Dermis blood vessel endothelial cell (primary cell): ENCODE measurements at places on chromosomes 11 and 22.
A peak's percentile ranks its signal among the peaks of the same experiment; 100 is the strongest.

- DNase-seq, result no peak
These were observed 62.7 kb downstream of the MICAL2 start for GRCh38 chr11:12173111-12173510.

DNA sequence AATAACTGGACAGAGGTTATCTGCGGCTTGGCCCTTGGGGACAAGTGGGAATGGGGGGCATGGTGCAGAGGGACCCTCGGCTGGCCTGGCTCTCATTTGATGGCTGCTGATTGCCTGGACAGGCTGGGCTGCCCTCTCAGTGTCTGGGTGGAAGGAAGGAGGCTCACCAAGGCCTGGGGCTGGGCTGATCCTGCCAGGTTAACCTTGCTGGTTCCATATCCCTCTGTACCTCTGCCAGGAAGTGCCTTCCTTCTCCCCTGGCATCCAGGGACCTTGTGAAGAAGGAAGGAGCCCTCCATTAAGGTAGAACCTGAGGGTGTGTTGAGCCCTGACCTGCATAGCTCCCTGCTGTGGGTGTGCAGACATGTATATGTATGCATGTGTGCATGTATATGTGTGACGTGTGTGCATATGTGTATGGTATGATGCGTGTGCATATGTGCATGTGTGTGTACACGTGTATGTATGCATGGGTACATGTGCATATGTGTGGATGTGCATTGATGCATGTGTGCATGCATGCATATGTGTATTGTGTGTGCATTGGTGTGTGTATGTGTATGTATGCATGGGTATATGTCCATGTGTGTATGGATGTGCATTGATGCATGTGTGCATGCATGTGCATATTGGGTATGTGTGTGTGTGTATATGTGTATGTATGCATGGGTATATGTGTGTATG is 433.9 kb downstream of the TBC1D22A start:
- no peak for DNase-seq

GRCh38 chr11:133790995-133791394 is 54.3 kb downstream of the SPATA19 start:
- no peak for DNase-seq

DNA sequence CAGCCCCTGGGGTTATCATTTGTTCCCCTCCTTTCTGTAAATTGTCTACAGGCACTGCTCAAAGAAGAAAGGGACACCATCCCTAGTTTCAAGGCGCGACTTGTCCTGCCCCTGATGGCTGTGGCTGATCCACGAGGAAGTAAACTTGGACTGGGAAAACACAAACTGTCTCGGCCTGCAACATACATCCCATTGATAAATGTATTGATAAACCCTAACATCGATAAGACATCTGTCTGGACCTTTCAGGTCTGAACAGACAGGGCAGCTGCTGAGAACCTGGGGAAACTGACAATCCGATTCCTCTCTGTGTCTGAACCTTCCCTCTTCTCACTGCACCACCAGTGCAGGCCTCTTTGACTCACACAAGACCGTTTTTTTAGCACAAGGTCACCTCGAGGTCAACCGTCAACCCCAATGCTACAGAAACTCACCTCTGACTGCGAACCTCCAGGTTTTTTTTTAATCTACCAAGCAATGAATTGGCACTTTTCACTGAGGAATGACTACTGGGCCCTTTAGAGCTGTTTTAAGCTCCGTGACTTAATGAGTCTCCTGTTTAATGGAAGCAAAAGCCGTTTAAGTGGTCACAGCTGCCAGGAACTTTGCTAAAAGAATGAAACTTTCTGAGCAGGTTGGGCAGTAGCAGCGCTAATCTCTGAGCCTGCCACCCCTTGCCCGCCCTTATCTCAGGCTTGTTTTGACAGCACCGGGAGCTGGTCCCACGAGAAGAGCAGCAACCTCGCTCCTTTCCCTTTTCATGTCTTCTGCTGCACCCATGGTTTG is 203.8 kb upstream of the TMEM45B start:
- DNase-seq, result no peak

DNA sequence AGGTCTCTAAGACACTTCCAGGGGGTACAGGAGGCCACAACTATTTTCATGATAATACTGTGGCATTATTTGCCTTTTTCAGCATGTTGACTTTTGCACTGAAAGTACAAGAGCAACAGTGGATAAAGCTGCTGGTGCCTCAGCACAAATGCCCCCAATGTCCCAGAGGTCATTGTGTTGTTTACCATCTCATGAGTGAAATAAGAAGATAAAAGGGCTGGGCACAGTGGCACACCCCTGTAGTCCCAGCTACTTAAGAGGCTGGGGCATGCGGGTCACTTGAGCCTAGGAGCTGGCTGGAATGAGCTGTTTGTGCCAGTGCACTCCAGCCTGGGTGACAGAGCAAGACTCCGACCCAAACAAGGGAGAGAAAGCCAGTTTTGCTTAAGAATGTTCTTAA is 72.6 kb upstream of the RAB1B start:
- DNase-seq, result no peak

DNA sequence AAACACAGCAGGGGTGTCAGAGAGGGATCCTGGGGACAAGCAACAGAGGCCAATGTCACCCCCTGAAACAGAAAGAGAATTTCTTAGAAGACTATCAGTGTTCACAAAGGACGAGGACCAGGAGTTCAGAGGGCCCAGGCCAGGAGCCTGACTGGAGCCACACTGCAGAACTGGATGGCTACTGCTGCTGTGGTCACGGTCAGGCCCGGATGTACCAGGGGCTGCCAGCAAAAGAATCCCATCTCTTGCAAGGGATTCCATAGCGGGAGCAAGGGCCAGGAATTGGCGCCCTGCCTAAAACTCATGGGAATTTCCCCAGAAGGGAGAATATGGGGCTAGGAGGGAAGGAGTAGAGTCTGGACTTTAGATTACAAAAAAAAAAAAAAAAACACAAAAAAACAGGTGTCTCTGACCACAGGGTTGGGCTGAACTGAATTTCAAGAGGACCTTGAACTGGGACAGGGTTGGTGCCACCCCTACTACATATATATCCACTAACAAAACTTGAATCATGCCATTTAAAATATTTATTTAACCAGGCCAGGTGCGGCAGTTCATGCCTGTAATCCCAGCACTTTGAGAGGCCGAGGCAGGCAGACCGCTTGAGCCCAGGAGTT is 15.7 kb upstream of the KCTD14 start:
- peak; percentile 50 for DNase-seq

GRCh38 chr11:665062-665703 is 28.1 kb downstream of the DRD4 start:
- no peak for DNase-seq

- DNase-seq, result no peak
These were observed 133.2 kb downstream of the SLC17A6 start for GRCh38 chr11:22471385-22471784.

GRCh38 chr11:645536-645935 is 8.5 kb downstream of the DRD4 start:
- DNase-seq, result no peak

- DNase-seq, result no peak
These were observed 2.7 kb upstream of the CD44 start for GRCh38 chr11:35136311-35136710.

DNA sequence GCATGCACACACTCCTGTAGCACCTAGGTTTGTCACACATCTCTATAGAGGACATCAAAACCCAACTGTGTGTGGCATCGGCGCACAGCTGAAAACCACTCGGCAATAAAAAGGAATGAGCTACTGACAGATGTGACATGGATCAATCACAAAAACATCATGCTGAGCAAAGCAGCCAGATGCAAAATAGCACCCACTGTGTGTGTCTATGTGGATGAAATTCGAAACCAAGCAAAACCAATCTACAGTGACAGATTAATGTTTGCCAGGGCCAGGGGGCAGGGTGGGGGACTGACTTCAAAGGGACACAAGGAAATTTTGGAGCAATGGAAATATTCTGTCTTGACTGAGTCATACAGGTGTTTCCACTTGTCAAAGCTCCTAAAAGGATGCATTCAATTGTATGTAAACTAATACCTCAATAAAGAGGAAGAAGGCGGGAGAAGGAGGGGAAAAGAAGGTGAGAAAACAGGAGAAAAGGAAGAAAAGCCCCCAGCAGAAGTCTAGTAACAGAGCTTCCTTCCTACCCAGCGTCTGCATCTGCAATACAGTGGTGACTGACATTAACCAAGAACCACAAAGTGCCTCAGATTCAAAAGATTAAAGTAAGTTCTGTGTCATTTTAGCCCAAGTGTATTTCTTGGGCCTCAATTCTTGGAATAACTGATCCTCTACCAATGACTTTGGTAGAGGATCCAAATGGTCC is 49.8 kb downstream of the PACSIN2 start:
- DNase-seq, result no peak

DNA sequence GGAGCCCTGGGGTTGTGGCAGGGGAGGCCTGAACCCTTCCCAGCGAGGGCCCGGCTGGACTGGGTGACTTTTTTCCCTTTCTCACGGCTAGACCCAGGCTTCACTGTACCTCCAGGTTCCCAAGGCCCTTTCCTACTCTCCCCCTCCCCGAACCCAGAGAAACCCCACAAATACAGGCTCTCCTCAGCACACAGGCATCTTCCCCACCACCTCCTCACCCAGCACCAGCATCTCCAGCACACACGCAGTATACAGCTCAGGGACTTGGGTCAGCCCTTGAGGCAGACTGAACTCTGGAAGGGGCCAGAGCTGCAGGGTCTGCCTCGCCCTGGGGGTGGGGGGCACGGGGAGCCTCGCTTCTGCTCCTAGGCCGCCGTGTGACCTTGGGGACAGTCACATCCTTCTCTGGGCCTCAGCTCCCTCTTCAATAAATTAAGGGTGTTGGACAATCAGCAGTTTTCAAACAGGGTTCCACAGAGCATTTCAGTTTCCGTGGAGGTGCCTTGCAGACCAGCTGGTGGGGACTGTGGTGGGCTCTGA is 4.5 kb downstream of the TMPRSS13 start:
- no peak for DNase-seq

DNA sequence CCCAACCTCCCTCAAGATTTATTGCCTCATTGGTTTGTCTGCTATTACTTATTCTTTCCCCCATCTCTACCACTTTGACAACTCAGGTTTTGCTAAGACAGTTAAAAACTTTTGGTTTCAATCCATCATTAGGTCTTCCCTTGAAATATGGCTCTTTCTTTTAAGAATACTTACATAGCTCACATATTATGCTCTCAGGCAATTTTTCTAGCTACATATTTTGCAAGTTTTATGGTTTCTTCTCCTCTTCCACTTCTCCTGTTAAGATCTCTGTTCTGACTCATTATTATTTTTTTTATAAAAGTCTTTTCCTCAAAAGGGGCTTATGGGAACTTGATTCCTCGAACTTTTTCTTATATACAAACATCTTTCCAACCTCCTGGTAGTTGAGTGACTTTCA is 192.4 kb upstream of the MPPED2 start:
- no peak for DNase-seq

- DNase-seq, result no peak
These were observed 84.2 kb downstream of the CTTN start for GRCh38 chr11:70482529-70482917.

- no peak for DNase-seq
These were observed 361.7 kb downstream of the INSC start for GRCh38 chr11:15476371-15476917.

DNA sequence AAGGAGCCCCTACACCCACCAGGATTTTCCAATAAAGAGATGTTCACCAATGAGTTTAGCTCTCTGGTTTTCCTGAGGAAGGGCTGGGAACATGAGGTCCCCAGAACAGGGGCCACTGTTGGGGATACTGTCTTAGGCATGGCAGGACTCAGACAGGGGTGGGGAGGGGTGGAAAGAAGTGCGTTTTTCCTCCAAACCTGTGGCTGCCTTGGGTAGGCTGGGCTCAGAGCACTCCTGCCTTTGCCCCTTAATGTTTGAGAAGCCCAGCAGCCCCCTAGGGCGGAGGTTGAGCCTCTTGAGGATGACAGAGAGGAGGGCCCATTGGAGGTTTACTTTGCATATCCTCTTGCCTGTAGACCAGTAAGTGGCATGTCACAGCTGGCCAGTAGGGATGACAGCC is 10.6 kb downstream of the MTFP1 start:
- no peak for DNase-seq

- no peak for DNase-seq
These were observed 50.0 kb downstream of the BID start for GRCh38 chr22:17724241-17724640.

DNA sequence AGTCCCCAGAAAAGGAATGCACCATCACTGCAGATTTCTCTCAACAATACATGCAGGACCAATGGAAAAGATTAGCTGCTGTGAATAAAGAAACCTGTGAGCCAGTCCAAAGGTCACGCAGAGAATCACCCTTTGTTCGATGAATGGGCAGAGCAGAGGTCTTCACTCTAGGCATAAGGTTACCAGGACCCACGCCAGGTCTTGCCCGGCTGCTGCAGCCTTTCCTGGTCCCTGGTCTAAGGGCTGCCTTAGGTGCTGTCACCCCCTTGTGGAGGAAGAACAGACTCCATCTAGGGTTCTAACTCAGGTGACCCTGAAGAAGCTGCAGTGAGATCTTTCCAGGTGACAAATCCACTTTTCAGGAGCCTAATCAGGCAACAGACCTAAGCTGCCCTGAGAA is 29.0 kb upstream of the NAP1L4 start:
- peak; percentile 73 for DNase-seq

- DNase-seq, result no peak
These were observed 3.1 kb upstream of the PGGHG start for GRCh38 chr11:285894-286220.

GRCh38 chr11:27896096-27896495 is 195.8 kb upstream of the BDNF start:
- no peak for DNase-seq

DNA sequence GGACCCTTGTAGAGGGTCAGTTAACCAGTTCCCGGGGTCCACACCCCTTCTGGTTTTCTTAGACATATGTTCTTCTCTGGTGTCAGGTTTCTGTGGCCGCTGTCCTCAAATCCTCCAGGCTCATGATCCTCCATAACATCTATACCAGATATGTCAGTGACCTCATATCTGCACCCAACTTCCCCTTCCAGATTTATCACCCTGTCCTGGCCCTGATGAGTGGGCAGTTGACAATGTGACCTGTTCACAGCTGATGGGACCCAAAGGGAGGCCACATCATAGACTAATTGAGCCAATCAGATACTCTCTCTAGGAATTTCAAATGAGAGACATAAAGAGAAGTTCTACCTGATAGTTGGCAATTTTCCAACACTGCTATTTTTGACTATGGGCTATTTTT is 5.1 kb downstream of the DKK3 start:
- no peak for DNase-seq

DNA sequence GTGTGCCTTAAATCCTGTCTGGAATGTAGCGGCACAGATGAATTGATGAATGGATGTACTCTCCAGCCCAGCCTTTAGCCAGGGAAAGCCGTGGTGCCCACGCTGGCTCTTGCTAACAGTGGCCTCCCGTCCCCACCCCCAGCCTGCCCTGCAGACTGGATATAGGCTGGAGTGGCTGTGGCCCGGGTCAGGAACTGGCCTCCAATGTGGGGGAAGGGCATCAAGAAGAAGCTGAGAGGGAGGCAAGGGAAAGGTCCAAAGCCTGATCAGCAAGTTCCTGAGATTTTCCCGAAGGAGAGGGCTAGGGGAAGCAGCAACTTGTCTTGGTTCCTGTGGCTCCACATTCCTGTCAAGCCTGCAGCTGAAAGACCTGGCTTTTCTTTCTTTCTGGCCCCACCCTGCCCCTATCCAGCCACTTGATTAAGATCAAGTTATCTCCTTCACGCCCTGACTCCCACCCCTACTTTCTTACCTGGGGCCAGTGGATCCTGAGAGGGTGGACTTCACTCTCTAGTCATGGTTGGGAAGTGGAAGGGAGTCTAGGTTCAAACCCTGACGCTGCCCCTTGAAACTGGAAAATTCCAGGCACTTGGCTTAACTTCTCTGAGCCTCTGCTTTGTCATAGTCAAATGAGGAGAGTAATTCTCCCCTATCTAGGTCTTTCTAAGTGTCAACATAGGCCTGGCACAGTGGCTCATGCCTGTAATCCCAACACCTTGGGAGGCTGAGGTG is 11.0 kb upstream of the MICALL1 start:
- DNase-seq, result no peak
